Nasal cavity respiratory epithelium epithelial cell of viscerocranial mucosa (primary cell): ENCODE measurements at places on chromosomes 12 and 14. TPM values are rescaled to one million over a fixed set of nuclear protein-coding genes. Genes with fewer than 3 reads are reported as not detected.

The RIMKLB gene
- total RNA-seq = 26.2 and 37.3 TPM in 2 replicates

The PIWIL1 gene
- not detected in 2 replicates for total RNA-seq

The SLC24A4 gene
- total RNA-seq = under 0.01 TPM in 1 of 2 replicates, not detected in the other

The REM2 gene
- under 0.01 and 0.14 TPM in 2 replicates for total RNA-seq

The P2RX2 gene
- not detected in 2 replicates for total RNA-seq

The NT5DC3 gene
- 17.8 and 19.0 TPM in 2 replicates for total RNA-seq

The CACNA2D4 gene
- under 0.01 and 0.07 TPM in 2 replicates for total RNA-seq

The TMEM121 gene
- 0.34 and 1.4 TPM in 2 replicates for total RNA-seq

The SLC2A14 gene
- under 0.01 TPM in 1 of 2 replicates, not detected in the other for total RNA-seq

The MYO1H gene
- total RNA-seq = under 0.01 TPM in 1 of 2 replicates, not detected in the other

The STAT6 gene
- 30.8 and 102 TPM in 2 replicates for total RNA-seq

The ZFYVE1 gene
- total RNA-seq = 11.3 and 19.3 TPM in 2 replicates

The GPR137C gene
- under 0.01 and 0.07 TPM in 2 replicates for total RNA-seq

The GLS2 gene
- total RNA-seq = 2.8 and 7.2 TPM in 2 replicates

The CHGA gene
- total RNA-seq = under 0.01 TPM in 1 of 2 replicates, not detected in the other

The PRKD1 gene
- under 0.01 and 3.1 TPM in 2 replicates for total RNA-seq

The EML5 gene
- 0.78 and 1.4 TPM in 2 replicates for total RNA-seq

The CAMKK2 gene
- 11.6 and 34.5 TPM in 2 replicates for total RNA-seq

The NXPH4 gene
- 1.0 and 14.2 TPM in 2 replicates for total RNA-seq

The DAO gene
- not detected in 2 replicates for total RNA-seq

The MED6 gene
- total RNA-seq = 39.6 and 39.7 TPM in 2 replicates

The TAS2R46 gene
- 0.34 and 5.1 TPM in 2 replicates for total RNA-seq

The RD3L gene
- total RNA-seq = not detected in 2 replicates

The PRH2 gene
- total RNA-seq = 0.34 TPM in 1 of 2 replicates, not detected in the other

The MUCL1 gene
- not detected in 2 replicates for total RNA-seq

The LMBR1L gene
- 27.7 and 31.8 TPM in 2 replicates for total RNA-seq

The PLEKHD1 gene
- total RNA-seq = 0.07 TPM in 1 of 2 replicates, not detected in the other

The KCNMB4 gene
- total RNA-seq = 0.68 and 1.9 TPM in 2 replicates

The PTPRO gene
- under 0.01 and 0.07 TPM in 2 replicates for total RNA-seq

The RNASE3 gene
- total RNA-seq = not detected in 2 replicates

The IAPP gene
- not detected in 2 replicates for total RNA-seq

The WDR89 gene
- total RNA-seq = 21.1 and 21.9 TPM in 2 replicates

The BHLHE41 gene
- under 0.01 and 1.1 TPM in 2 replicates for total RNA-seq
